WERI-Rb-1 (cell line): ENCODE measurements at places on chromosomes 12 and 14.

DNA sequence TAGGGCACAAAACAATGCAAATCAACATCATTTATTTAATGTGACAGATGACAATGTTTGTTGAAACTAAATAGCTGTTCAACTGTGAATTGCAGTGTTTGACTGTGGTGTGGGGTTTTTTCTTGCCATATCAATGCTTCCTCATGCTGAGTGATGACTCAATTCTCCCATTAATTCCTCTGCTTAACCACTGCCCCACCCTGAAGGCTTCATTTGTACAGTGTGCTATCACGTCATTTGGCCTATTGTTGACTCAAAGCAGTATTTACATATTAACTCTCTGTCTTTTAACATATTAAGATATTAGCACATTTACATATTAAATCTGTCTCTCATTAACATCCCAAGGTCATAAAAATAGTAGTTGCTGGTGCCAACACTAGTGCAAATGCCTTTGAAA, 164.8 kb upstream of the NRXN3 start:
- DNase-seq, result no peak

- DNase-seq, result no peak
Observed at GRCh38 chr14:29668201-29668600, 259.4 kb downstream of the PRKD1 start.

DNA sequence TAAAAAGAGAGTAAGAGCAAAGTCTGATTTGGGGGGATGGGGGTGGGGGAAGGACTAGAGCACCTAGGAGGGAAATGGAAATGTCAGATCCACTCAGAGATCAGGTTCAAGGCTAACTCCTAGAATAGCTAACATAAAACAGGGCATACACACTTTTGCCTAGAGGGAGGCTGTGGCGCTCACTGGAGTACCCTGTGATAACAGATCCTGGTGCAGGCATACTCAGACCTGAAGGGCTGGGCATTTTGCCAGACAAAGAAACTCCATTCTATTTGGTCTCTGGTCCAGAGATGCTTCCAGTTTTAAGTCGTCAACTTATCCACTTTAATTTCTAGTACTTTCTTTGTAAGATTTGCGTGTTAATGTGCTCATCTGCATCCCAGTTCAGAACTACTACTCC, 5.8 kb downstream of the CTDSP2 start:
- DNase-seq, result no peak

DNA sequence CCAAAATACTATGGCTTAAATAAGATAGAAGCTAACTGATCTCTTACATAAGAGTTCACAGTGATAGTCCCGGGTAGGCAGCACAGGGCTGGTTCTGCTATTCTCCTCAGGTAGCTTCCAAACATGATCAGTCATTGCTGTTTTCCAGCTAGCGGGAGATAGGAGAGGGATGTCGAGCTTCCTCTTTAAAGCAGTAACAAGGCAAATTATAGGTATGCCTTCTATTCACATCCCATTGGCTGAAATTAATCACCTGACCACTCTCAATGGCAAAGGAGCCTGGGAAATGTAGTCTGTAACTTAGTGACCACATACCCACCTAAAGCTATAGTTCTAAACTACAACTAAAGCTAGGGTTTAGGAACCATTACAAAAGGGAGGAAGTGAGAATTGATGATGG, 34.5 kb upstream of the VRK1 start:
- DNase-seq, result peak; percentile 35

DNA sequence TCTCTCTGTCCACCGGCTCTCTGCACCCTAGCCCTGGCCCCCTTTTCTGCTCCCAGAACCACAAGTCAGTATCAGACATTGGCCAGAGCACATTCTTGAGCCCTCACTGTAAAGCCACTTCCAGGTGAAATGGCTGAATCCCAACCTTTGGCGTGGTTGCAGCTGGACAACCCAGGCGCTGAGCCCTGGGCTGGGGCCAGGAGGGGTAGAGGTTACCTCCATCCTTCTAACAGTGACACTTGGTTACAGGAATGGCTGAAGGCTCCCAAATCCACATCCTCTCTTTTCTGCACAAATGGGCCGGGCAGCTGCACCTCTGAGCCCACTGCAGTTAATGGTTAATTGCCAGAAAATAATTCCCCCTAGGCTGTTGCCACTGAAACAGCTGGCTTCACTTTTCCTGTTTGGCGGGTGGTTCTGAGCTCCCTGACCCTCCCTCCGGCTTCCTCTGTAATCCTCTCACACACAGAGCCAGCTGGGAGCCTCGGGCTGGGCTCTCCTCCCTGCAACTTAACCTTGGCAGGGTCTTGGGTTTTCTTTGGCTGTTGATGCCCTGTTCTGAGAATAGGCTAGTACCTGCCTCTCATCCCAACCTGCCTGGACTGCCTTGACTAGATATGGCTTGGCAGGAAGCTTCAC, 44.1 kb downstream of the TSPAN11 start:
- peak; percentile 71 for DNase-seq

DNA sequence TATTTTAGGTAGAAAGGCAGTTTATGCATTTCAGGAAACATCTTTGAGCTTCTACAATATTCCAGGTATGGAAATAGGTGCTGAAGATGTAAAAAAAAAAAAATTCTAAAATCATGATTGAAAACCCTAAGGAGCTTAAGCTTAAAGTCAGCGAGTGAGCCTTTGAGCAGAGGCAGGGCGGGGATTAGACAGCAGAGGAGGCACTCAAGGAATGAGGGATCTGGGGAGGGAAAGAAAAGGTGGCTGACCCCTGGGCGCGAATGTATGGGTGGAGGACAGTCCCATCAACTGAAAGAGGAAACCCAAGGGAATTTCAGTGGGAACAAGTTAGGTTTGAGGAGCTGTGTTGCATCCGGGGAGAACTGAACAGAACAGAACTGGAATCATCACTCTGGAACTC, 6.4 kb upstream of the PTMS start:
- peak; percentile 81 for DNase-seq

DNA sequence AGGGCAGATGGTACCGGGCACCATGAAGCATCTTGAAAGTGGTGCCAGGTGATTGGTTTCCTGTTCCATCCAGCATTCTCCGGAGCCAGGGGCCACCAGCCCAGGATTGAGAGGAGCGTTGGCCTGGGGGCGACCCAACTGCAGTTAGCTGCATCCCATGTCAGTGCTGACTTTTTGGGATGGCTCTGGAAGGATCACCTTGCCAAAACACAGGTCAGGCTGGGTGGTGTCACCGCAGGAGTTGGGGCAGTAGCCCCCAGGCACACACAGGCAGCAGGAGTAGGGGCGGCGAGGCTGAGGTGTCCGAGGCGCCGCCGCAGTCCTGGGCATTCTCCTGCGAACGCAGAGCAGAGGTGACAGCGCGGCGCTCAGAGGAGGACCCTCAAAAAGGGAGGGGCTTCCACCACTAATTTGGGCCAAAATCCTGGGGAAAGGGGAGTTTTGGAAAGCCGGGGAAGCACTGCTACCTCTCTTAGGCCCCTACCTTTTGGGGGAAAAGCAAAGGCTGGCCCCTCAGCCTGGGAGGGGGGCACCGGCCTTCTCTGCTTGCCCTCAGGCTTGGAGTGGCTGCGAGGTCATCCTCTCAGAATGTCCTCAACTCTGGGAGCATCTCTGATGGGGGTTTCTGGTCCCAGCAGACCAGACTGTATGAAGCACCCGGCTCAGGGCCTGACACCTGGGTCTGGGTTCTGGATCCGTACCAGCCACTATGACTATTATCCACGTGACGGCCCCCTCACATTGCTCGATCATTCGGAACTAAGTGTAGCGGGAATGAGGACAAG, 26.7 kb upstream of the LRTM2 start:
- no peak for DNase-seq

DNA sequence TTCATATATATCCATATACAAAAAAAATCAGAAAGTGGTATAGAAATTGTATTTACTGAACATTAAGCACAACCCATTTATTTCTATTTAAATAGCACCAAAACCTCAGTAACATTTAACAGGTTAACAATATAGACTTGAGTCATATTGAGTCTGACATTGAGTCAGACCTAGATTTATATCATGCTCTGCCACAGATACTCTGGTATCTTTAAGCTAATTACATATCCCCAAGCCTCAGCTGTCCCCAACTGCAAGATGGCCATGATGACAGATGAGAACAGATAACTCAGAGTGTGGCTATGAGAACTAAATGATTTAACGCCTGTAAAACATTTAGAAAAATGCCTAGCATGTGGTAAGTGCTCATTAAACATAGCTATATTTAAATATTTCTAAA, 40.3 kb downstream of the IFNG start:
- no peak for DNase-seq

GRCh38 chr12:122951979-122952892, 14.0 kb downstream of the ABCB9 start:
- peak; percentile 78 for DNase-seq

DNA sequence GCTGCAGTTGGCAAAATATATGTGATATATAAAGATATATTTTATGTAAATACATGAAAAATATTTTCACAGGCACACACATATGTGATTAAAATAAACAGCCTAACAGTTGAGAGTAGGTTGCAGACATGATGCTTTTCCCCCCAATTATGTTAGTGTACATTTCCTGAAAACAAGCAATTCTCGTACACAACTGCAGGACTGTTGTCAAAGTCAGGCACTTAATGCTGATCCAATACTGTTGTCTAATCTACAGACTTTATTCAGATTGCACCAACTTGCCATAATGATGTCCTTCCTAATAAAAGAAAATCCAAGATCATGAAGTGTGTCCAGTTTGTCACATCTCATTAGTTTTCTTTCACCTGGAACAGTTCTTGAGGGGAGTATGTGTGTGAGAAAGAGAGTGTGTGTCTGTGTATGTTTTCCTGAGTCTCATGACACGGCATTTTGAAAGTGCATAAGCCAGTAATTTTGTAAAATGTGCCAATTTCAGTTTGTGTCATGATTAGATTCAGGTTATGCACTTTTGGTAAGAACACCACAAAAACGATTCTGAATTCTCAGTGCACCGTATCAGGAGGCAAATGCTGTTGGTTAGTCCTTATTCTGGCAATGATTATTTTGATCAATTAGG, 16.5 kb upstream of the SEL1L start:
- DNase-seq, result no peak

DNA sequence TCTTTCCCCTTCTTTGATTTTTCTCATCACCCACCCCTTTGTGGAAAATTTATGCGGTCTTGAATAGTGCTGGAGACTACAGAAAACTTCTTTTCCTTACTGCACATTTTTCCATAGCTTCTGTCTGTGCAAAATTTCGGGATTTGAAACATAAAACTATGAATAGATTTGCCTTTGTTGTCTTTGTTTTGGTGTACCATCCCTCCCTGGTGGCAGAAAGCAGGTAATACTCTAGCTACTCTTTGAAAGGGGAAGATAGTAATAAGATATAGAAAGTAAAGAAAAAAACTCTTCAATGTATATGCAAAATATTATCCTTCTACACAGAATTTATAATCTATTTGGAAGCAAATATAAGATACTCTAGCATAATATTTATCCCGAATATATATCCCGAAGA, 79.1 kb upstream of the LMO3 start:
- DNase-seq, result no peak

DNA sequence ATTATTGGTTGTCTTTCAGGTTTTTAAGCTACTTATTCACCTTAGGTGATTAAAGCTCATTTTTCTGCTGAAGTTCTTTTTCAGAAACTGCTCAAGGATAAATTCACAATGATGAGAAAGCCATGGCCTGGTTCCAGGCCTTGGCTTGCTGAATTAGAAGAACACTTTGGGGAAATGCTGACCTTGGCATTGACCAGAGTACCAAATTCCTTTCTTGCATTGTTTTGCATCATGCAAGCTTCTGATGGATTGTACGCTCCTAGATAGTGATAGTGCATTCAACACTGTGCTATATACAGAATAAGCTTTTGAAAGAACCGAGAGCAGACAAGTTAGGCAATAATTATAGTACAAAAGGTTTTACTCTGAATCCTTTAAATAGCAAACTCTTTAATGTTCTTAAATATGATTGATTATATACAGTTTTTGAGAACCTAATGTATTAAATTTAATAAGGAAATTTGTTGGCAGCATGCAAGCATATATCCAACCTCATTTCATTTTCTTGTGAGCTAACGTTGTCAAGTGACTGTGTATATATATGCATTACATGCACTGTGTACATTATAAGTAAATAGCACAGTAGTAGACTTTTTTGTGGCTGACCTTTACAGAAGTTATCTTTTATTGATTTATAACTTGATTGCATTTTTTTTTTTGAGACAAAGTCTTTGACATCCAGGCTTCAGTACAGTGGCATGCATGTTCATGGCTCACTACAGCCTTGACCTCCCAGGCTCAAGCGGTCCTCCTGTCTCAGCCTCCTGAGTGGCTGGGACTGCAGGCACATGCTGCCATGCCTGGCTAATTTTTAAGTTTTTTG, 99.2 kb downstream of the DIP2B start:
- no peak for DNase-seq

DNA sequence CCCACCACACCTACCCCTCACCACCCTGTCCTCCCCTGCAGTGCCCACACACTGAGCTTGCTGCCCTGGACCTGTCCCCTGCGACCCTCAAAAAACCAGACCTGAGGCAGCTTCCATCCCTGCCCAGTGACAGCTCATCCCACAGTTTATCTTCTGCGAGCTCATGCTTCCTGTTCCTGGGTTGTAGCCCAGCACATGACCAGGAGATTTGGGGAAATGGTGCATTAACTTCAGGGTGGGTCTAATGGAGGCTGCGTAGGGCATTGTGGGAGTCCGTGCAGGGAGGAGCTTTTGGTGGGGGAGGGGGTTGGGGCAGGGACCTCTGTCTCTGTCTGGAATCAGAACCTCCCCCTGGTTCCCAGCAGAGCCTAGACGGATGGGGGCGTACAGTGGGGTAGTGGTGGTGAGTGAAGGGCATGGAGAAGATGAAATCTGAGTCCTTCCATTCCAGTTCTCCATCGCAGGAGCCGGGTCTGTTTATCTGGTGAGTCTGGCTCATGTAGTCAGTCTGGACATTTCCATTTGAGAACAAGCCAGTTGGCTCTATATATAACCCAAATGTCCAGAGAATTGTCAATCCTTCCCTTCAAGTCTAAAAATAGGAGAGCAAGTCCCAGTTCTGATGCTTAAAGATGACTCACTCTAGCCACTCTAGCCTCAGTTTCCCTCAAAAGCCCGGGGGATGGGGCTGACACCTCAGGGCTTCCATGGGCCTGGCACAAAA, 270.9 kb downstream of the CACNA1C start:
- no peak for DNase-seq

GRCh38 chr12:26845057-26845666, 12.2 kb upstream of the ITPR2 start:
- peak; percentile 58 for DNase-seq

DNA sequence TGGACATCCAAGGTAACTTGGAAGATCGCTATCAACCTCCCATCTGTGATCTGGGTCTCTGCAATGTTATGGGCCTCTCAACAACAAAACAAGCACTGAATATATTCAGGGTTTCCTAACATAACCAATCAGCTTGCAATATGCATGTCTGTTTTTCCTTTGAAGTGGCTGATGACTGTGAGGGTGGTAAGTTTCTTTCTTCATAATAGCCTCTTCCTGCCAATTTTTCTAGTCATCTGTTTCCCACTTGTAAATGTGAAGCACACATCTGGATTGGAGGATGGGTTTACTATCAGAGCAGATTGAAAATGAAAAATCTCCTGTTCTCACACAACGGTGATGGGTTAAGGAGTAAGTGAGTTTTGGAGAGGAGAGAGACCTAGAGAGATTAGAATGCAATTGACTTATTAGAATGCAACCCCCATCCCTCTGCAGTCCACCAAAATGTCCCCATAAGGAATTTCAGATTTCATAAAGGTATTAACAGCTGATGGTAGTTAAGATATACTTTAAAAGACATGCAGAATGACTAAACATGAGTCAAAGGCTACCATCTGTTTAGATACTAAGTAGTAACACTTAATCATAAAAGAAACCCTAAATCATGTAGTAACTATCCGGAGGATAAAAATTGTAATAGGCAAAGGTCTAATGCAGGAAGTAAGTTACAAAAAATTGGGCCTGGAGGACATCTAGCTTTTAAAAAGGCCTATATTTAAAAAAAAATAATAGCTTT, 58.4 kb upstream of the SAV1 start:
- no peak for DNase-seq
